ENCODE measurements at places on chromosomes 3 and 15.
A peak's percentile ranks its signal among the peaks of the same experiment; 100 is the strongest.

- DNase-seq: no peak
Observed at GRCh38 chr15:73982222-73982962, 9.7 kb downstream of the STOML1 start.

GRCh38 chr15:93372865-93373223 is 283.8 kb upstream of the RGMA start:
- DNase-seq: no peak

- no peak for DNase-seq
Observed at GRCh38 chr3:43406643-43407023, 120.3 kb downstream of the SNRK start.

DNA sequence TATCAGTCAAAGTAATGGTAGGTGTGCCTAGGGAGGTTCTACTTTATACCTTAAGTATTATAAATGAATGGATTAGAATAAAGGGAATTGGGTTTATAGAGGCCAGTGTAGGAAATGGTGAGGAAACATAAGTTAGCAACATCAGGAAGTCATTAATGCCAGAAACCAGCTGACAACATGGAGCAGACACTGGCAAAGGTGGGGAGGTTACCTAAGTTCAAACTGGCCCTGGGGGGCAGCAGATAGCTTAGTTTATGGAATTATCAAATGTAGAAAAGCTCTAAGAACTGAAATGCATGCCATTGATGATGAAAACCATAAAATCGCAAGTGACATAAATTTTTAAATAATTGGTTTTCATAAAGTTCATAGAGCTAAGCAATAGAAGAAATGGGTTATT is 498.6 kb downstream of the NAALADL2 start:
- DNase-seq: no peak

DNA sequence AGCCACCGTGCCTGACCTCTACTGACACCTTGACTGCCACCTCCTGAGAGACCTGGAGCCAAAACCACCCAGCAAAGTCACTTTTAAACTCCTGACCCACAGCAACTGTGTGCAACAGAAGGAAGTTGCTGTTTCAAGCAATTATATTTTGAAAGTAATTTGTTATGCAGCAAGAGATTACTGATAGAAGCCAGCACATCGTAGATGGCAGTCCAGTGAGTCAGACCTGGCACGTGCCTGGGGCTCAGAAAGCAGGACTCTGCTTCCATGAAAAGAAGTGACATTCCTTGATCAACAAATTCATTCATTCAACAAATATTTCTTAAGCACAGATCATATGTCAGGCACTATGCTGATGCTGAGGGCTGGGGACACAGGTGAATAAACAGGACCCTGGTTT is 5.7 kb upstream of the CSPG4 start:
- no peak for DNase-seq

GRCh38 chr15:31869686-31870307 is 160.5 kb upstream of the CHRNA7 start:
- no peak for DNase-seq

- no peak for DNase-seq
Observed at GRCh38 chr15:89178307-89178977, 42.9 kb downstream of the RLBP1 start.

DNA sequence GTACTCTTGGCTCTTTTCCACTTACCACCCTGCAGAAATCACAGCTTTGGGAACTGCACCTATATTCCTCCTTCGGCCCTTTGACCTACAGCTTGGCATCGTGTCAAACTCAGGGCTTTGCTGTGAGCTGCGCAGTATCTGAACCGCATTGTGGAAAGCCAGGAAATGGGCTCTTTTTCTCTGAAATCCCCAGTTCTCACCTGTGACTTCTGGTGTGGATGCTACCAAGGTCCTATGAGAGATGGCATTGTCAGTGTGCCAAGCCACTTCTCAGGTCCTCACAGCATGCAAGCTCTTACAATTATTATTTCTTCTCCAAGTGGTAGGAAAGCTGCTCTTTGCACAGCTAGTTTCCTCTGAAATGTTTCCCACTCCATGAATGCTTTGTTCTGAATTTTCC is 450.6 kb upstream of the TBL1XR1 start:
- DNase-seq: no peak

GRCh38 chr15:101046826-101047225 is 127.7 kb downstream of the LRRK1 start:
- no peak for DNase-seq

DNA sequence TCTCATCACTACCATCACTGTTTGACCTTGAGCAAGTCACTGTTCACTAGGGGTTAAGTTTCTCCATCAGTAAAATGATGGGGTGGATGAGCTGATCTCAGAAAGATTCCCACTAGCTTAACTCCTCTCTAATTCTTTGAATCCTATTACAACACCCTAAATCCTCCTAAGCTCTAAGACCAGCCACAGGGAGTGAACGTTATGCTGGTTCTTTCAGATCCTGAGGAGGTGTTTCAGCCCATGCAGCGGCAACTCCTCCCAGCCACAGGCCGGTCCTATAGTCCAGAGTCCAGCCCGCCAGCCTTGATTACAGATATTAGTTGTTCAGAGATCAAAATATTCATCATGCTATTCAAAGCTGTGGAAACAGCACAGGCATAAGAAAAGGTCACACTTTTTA is 15.1 kb downstream of the MB21D2 start:
- DNase-seq: no peak

DNA sequence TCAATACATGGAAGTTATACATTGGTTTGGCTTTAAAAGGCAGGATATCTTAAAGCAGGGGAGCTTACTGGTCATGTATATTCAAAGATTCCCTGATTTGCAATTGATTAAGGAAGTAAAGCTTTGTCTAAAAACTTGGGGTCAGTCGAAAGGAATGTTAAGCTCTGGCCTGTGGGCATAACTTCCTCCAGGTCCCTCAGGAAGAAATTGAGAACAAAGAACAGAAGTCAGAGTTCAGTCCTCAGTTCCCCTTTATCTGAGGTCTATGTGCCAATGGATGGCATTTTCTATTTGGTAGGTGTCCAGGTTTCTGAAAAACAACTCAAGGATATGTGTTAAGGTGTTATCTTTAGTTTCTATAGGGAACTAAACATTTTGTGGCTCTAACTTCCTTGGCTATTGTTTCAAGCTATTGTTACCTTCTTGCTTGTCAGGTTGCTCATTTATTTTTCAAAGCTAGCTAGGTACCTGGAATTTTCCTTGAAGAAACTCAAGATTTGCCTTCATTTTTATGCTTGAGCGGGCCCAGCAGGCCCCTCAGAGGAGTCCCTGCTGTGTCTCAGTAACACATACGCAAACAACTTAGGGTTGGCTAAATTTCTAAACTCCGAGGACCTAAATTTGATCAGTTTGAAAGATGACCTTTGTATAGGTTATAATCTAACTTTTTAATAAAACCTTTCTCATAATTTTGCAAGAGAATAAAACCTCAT is 135.0 kb upstream of the UBE2E2 start:
- no peak for DNase-seq

DNA sequence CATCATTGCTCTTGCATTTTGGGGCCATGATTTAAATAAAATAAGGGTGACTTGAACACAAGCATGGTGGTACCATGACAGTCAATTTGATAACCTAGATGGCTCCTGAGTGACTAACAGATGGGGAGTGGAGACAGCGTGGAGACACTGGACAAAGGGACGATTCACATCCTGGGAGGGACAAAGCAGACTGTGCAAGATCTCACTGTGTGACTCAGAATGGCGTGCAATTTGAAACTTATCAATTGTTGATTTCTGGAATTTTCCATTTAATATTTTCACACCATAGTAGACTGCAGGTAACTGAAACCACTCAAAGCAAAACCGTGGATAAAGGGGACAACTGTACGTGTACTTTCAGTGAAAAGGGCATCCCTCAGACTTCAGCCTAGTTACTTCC is 25.5 kb downstream of the MCCC1 start:
- no peak for DNase-seq

GRCh38 chr3:129572603-129573002 is 29.6 kb downstream of the H1-8 start:
- DNase-seq: no peak

DNA sequence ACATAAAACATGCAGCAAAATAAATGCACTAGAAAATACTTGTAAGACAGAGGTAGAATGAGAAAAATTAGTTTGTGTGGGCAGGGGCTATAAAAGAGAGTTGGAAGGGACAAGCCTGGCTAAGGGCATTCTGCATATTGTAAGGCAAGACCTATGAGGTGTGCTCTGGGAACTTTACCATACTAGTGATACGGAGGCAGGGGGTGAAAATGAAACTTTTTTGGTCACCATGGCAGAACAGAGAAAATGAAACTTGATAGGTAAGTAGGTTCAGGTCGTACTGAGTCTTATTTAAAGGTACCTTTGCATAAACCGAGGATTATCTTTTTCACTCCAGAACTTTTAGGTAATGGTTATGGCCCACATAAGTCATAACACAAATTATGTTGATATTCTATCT is 74.7 kb upstream of the ACKR4 start:
- DNase-seq: no peak

DNA sequence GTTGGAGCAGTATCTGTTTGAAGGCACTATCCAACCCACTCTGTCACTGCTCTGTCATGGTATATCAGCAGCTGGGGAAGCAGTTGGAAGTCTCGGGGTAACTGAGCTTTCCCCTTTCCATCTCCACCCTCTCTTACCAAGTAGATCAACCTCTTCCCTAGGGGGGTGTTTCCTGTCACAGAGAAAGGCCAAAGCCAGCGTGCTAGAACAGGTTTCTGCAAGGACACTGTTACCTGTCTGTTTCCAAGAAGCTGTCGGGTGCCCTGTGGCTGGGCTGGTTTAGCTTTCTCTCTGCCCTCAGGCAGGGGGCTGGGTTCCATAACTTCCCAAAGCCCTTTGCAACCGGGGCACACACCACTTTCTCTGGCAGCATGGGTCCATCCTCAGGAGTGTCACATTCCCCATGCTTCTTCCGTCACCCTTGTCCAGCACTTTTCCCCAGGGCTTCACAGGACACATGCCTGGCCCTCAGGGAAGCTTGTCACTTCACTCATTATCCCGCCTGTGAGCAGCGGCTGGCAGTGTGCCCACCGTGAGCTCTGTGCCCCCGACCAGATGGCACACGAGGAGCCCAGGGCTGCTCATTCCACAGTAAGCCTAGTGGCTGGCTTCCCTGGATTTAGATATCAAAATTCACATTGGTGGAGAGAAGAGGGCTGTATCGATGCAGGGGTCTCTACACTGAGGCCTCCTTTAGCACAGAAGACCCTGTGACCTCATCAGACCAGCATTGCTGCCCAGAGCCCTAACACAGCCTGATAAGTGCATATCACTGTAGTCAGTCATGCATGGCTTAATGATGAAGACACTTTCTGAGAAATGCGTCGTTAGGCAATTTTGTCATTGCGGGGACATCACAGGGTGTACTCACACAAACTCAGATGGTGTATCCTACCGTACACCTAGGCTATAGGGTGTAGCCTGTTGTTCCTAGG is 205.8 kb downstream of the SLCO3A1 start:
- no peak for DNase-seq

- DNase-seq: no peak
Observed at GRCh38 chr3:67946436-67946835, 292.0 kb upstream of the SUCLG2 start.

DNA sequence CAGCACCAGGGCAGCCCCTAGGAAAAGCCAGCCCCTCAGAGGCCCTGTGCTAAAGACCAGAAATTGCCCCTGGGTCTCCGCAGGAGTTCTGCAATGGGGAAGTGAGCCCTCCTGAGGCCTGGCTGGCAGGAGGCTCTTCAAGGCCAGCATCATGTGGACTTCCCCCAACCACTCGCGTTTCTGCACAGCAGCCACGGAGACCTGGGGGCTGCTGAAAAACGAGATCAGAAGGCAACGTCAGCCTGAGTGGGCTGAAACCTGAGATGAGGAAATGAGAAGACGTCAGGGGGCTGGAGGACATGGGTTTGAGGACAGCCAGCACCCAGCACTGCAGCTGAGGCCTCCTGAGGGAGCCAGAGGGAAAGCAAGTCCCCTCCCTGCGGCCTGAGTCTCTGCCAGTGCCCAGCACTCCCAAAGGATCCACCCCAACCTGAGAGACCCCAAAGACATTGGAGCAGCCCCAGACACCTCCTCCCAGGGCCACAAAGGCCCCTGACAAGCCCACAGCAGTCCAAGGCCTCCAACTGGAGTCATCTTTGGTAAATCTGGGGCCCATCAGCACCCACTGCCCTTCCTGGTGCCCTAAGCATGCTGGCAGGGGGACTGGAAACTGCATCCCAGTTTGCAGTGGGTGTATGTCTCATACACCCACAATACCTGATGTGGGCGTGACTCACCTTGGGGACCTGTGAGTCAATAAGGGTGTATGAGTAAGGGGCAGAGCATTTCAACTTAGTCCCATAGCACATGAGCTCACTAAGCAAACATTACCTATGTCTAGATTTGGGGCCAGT is 29.2 kb upstream of the CYP11A1 start:
- peak; percentile 60 for DNase-seq

DNA sequence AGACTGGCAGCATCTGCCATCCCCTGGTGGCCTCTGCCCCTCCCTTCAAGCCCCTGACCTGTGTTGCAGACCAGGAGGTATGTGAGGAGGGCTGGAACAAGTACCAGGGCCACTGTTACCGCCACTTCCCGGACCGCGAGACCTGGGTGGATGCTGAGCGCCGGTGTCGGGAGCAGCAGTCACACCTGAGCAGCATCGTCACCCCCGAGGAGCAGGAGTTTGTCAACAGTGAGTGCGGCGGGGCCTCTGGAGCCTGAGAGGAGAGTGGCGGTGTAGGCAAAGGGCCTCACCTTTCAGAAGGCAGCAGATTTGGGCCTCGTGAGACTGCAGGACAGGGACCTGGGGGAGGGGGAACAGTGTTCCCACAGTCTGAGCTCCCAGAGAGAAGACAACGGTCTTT is 24.0 kb downstream of the HAPLN3 start:
- DNase-seq: no peak

DNA sequence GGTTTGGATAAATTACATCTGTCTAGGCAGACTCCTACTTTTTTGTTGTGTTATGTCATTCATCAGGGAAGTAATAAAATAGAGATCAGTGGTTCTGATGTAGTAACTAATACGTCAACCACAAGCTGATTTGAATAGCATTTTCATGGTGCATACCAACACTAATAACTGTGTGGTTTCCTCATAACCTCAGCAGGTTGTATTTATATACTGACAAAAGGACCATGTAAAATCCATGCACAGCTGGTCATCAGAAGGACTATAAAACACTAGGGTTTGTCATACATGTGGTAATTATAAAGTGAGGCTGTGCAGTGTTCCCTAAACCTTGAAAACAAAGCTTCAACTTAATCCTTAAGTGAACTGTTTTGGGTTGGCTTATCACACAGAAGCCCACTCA is 216.8 kb upstream of the RBMS3 start:
- DNase-seq: no peak

DNA sequence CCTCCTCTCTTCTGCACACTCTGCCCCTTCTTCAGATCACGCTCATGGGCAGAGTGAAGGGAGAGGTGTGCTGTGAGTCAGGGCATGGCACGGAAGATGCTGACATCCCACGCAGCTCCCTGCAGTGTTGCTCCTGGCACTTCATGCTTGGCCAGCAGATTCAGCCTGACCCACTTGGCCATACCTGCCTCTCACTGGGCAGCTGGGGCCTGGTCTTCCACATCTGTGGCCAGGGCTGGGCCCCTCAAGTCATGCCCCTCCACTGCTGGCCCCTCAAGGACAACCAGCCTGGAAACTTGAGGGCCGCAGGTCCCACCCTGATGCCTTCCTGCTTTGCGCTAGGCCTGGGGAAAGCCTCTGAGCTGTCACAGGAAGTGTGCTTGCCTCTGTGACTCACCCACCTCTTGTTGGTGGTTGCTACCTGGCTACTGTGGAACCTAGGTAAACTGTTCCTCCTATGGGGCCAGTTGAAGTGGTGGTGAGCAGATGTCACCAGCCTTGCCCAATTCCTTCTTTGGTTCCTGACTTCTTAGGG is 48.7 kb downstream of the BSN start:
- DNase-seq: peak; percentile 42

Data from stimulated activated CD4-positive, alpha-beta T cell treated with anti-CD3 and anti-CD28 coated beads, Interleukin-12 subunit alpha, Interleukin-12 subunit beta, amount 100 ng/mL, for 4 hours (primary cell).